ENCODE measurements at places on chromosomes 16 and 17.
A peak's percentile ranks its signal among the peaks of the same experiment; 100 is the strongest.

- DNase-seq = no peak
These were observed 5.2 kb upstream of the CCL13 start for GRCh38 chr17:34351096-34351495.

DNA sequence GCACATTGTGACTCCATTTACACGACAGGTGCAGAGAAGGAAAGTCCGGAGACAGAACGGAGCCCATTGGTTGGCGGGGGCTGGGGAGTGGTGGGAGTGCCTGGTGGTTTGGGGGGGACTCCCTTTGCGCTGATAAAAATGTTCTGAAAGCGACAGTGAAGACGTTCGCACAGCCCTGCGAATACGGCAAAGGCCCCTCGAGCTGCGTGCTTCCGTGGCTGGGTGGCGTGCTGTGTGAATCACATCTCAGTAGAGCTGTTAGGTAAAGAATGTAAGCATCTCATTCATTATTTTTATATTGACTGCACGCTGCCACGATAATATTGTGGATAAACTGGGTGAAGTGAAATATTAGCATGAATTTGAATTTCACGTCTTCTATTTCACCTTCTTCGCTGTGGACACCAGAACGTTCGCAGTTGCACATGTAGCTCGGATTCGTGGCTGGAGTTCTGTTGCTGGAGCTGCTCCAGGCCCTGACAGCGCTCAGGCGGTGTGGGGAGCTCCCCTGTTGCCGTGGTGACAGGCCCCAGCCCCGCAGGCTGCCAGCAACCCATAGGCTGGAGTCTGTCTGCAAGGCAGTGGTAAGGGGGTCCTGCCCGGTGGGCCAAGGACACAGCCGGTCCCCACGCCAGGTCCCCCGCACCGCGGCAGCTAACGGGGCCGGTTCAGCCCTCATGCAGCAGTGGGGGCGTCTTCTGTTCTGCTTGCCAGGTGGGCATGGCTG, 44.6 kb downstream of the SOX8 start:
- no peak for DNase-seq

- DNase-seq = peak; percentile 15
These were observed 80.0 kb upstream of the NKD1 start for GRCh38 chr16:50467943-50468748.

- no peak for DNase-seq
These were observed 162.6 kb downstream of the MAP2K6 start for GRCh38 chr17:69577098-69577497.

DNA sequence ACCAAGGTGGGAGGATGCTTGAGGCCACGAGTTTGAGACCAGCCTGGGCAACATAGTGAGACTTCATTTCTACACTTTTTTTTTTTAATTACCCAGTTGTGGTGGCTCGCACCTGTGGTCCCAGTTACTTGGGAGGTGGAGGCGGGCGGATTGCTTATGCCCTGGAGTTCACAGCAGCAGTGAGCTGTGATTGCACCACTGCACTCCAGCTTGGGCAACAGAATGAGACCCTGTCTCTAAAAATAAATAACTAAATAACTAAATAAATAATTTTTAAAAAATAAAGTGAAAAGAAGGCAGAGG, 9.3 kb downstream of the DNAI2 start:
- DNase-seq = no peak

GRCh38 chr17:26792486-26792885, 501.4 kb upstream of the WSB1 start:
- DNase-seq = no peak

GRCh38 chr17:39679521-39680192, 8.2 kb downstream of the PGAP3 start:
- DNase-seq = peak; percentile 82

GRCh38 chr17:73639932-73640331, 4.3 kb downstream of the SDK2 start:
- peak; percentile 6 for DNase-seq

- no peak for DNase-seq
These were observed 52.3 kb downstream of the GSG1L start for GRCh38 chr16:28011223-28011622.

DNA sequence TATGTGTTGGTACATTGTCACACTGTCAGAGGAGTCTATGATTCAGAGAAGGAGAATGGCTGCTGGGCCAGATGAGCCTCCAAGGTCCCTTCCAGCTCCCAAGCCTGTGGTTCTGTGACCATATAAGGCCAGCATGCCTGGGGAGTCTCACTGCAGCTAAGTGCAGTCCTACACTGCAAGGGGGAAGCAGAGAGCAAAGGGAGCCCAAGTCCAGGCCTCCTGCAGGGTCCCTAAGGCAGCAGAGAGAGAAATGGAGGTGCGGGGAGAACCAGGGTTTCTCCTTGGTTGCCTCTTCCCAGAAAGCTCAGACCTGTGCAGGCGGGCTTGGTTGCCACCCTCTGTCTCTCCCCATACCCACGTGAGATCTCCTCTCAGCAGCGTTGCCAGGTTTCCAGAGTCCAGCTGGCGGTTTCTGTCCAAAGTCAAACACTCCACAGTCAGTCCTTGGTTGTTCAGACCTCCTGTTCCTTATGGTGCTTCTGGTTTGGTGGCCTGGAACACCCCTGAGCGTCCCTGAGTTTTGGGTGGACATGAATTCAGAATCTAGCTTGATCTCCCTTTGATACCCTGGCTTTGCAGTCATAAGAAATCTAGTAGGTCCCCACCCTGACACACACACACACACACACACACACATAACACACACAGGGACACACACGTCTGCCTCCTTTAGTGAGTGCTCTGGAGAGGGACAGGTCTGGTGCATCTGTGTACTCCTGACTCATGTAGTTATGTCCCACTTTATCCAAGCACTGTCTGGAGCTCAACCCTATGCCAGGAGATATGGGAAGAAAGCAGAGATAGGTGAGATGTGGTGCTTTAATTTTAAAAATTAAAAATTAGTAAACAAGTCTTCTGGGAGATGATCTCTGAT, 78.8 kb downstream of the GNAO1 start:
- DNase-seq = no peak

GRCh38 chr17:76710863-76711611, at the start of gene MXRA7:
TSS of gene MXRA7 (minus strand) at chr17:76710965. CDS start at chr17:76710946, 19 bp downstream.
- peak; percentile 72 for DNase-seq

DNA sequence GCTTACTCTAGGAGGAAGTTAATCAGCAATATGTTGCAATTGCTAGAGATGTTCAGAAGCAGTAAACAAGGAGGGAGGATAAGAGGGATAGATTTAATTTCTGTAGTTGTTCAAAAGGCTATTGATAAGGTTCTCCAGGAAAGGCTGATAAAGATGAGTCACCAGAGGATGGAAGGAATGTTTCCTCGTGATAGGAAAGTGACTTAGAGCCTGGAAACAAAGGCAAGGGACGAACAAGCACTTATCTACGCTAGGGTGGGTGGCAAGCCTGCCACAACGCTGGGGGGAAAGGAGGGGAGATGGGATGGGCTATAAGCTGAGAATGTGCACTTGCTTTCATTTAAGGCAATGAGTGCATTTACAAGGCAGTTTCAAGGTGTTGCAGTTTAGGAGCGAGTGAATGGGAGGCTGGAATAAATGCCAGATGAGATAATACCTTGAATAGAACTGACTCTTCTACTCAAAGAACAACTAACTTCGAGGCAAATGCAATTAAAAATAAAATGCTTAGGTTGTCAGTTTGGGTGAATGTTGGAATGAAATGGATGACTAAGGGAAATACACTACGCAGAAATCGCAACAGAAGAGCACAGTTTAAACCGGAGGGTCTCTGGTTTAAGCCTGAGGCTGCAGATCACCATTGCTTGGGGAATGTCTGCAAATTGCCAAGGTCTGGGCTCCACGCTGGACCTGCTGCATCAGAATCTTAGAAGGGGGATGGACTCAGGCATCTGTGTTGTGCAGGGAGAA, 76.0 kb upstream of the RBBP6 start:
- no peak for DNase-seq

DNA sequence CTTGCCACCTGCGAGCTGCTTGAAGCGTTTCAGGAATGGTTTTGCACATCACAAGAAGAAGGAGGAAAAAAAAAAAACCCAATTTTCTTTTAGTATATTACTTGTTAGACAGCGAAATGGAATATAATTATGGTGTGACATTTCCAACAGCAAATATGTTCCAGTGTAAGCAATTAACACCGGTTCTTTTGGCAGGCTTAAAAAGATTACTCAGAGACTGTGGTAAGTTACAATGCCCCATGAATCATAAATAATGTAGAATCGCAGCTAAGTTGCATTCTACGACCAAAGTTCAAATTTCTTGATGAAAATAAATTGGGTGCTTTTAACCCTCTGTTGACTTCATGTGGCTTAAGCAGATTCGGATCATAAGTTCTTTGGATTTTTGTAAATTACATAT, 245.2 kb downstream of the XYLT1 start:
- DNase-seq = no peak

DNA sequence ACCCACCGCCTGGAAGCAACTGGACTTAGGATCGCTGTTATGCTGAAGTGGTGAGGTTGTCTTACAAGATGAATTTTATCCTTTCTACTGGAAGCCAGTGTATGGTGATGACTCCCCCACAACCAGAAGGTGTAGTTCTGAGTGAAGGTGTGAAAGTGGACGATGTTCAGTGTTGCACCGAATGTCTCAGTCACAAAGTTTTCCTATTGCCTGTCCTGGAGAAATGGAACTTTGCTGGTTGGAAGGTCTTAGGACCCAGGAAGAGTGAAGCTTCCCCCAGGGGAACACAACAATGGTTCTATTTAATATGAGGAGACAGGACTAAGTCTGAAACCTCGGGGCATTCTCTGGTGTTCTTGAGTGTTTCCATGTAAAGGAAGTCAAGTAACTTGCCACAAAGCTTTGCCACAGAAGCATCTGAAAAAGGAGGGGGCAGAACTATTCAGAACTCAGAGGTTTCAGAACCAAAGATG, 44.2 kb downstream of the USP22 start:
- no peak for DNase-seq

DNA sequence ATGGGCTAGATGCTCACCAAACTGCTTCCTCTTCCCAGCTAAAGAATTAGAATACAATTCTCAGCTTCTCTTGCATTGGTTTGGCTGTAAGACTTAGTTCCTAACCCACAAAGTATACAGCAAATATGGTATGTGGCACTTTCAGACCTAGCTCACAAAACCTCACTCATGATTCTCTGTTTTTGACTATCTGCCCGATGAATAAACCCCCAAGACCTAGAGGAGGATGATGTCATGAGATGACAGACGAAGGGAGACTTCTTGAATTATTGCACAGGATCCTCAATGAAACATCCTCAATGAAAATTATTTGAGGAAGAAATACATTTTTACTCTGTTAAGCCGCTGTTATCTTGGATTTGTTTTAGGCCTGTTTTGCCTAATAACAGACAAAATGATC, 14.3 kb downstream of the CNOT1 start:
- no peak for DNase-seq

DNA sequence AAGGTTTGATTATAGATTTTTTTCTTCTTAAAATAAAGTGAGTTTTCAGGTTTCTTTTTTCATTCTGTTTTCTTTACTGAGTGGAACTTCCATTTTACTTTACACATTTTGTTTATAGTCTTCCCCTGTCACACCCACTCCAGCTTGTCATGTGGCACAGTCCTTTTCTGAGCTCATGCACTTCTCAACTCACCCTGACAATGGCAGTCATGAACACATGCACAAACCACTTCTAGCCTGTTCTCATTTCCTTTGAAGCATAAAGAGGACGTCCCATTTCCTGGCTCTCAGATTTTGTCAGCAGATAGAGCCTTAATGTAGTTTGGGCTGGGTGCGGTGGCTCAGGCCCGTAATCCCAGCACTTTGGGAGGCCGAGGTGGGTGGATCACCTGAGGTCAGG, 168.0 kb downstream of the AHSP start:
- DNase-seq = no peak
